ENCODE measurements at places on chromosomes 5 and 9.

- no peak for DNase-seq
Measured at GRCh38 chr5:1465117-1465516, 19.9 kb upstream of the SLC6A3 start.

- no peak for DNase-seq
Measured at GRCh38 chr9:95772320-95773052, 103.0 kb upstream of the ERCC6L2 start.

- no peak for DNase-seq
Measured at GRCh38 chr9:107557236-107557990, 67.8 kb upstream of the KLF4 start.

- no peak for DNase-seq
Measured at GRCh38 chr5:138369261-138369660, 16.8 kb downstream of the KDM3B start.

DNA sequence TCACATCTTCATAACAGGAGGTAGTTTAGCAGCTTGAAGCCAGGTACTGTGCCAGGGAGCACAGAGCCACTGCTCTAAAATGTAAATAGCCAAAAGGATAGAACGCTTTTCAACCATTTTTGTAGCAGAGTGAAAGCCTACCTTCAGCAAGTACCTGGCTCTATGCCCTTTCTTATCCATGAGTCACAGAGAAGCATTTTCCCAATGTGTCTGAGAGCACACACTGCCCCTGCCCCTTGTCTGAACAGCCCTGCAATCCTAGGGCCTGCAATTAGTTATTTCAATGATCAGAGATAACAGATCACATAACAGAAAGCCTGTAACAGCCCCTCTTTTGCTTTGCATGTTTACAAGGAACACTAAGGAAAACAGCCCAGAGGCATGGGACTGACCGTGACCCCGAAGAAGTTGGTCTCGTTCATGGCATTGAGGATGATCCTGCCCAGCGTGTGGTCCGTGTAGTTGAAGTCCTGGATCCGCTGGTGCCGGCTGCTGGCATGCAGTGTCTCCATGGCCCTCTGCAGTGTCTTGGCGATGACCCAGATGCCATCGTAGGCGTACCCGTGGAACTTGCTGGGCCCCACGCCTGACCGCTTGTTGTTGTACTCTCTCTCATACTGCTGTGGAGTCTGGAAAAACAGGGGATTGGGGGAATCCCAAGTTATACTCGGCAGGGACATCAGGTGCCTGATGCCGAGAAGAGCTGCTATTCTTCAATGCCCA is 198.3 kb upstream of the TBC1D2 start:
- no peak for DNase-seq

DNA sequence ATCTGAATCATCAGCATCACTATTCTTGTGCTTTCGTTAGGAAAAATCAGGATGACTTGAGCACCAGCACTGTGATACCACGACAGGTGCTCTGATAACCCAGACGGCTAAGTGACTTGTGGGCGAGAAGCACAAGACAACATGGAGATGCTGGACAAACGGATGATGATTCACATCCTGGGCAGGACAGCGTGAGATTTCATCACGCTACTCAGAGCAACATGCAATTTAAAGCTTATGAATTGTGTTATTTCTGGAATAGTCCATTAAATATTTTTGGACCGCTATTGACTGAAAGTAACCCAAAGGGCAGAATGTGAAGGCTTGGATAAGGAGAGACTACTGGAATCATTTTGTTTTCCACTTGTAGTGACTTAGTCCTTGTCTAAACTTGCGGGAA is 114.8 kb upstream of the DAPK1 start:
- no peak for DNase-seq

DNA sequence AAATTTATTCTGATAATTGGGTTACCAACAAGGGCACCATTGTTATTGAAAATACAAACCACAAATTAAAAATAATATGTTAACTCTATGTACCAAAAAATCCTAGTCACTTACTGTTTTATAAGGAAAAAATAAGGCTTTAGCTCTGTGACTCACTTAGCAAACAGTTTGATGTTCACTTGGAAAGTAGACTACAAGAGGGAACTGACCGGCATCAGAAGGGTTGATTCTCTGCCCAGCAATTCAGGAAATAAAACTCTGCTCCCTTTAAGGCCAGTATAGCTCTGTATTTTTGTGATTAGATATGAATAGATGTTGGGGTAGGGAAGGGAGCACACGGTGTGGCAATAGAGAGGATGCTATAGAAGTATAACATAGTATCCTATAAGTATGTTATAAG is 671.3 kb downstream of the LRRC70 start:
- DNase-seq: no peak

DNA sequence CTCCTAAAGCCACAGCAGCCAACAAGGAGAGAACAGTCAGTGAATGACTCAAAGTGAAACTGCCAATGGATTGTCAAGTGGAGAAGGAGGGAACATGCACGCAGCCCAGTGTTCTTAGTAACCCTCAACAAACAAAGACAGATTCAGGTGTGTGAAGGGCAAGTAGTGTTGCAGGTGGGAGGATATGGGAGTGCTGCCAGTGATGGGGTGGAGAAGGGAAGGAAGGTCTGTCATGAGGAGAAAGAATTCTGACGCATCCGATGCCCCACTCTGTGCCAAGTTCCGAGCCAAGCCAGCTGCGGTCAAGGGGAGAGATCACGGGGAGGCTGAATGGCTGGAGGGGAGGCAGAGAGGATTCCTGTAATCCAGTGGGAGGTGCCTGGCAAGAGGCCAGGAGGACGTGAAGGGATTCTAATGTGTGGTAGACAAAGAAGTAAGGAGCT is 56.5 kb downstream of the CAST start:
- DNase-seq: no peak

DNA sequence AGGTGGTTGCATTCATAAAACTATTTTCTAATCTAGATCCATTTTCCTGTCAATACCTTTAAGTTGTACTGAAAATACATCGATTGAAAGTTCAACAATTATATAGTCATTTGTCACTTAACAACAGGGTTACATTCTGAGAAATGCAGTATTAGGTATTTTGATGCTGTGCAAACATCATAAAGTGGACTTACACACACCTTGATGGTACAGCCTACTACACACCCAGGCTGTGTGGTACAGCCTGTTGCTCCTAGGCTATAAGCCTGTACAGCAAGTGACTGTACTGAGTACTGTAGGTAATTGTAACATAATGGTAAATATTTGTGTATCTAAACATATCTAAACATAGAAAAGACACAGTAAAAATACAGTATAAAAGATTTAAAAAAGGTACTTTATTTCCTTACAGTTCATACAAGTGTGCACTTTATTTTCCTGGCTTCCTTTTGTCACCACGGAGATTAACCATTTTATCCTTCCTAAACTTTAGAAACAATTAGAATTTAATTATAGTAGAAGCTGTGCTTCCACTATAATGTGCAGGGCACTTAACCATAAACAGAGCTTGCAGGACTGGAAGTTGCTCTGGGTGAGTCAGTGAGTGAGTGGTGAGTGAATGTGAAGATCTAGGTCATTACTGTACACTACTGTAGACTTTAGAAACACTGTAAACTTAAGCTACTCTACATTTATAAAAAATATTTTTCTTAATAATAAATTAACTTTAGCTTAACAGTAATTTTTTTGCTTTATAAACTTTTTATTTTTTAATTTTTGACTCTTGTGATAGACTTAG is 42.9 kb upstream of the MEF2C start:
- DNase-seq: no peak

DNA sequence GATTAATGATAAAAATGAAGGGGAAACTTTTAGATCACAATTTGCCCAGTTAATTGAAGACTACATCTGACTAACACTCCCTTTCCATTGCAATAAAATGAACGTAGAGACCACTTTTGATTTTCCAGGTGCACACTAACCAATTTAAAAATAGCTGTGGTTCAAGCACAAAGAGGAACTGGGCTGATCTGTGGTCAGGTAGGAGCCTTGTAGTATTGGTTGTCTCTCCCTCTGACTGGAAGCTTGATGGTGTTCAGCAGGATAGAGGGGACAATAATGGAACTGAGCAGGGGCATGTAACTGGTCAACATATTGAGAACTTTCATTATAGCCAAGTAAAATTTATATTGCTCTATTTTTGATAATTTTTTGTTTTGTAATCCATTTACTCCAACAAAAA is 886.8 kb upstream of the SEMA6A start:
- DNase-seq: no peak

DNA sequence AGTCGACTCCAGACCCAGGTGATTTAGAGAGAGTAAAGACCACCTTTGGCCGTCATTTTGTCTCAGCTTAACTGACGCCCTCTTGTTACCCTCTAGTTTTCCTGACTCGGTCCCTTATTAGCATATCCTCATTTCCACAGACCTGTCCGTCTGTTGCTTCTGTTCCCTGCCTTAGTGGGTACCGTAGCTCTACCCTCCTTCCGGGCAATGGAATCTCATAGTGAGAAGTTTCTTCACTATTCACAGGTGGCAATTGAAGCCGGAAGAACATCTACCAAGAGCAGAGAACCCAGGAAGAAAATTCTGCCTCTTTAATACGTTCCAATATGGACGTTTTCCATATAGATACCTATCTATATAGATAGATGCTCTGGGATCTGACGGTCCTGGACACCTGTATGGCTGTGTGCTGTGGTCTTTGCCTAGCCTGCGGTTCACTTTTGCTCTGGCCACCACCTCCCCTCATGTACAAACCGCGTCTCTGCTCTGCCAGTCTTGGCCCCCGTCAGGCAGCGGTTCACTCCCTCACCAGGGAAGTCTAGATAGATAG is 652 bp upstream of the TMEM161B start:
- no peak for DNase-seq

GRCh38 chr5:75052192-75053053 is at the start of gene GCNT4:
GCNT4 (minus strand) TSS chr5:75052558; CDS start chr5:75030037, 22,521 bp downstream.
- DNase-seq: no peak

DNA sequence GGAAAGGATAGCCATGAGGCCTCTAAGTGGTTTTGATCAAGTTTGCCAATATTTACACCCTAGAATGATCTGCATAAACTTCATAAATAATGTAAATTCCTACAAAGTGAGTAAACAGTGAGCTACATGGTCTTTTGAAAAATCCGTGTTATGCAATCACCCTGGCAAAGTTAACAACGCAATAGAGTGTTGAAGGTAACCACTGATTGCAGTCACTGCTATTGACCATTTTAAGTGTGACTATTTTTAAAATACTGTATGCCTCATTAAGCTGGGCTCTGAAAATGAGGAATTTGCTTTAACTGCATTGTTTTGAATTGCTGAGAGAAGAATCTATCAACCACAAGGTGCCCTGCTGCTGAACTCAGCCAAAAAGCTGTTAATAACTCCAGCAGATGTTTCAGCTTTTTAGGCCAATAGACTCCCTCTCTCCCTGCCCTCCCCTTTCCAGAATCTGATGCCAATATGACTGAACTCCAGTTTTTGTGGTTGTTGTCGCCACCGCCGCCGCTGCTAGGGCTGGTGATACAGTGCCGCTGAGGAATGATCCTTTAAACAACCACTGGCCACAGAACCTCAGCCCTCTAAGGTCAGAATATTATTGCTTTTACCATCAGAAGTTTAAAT is 35.3 kb upstream of the SMARCA2 start:
- peak; percentile 88 for DNase-seq

GRCh38 chr5:170104299-170104698 is 1.4 kb upstream of the FOXI1 start:
- no peak for DNase-seq

- peak; percentile 7 for DNase-seq
Measured at GRCh38 chr5:66814146-66814991, 218.2 kb downstream of the MAST4 start.

DNA sequence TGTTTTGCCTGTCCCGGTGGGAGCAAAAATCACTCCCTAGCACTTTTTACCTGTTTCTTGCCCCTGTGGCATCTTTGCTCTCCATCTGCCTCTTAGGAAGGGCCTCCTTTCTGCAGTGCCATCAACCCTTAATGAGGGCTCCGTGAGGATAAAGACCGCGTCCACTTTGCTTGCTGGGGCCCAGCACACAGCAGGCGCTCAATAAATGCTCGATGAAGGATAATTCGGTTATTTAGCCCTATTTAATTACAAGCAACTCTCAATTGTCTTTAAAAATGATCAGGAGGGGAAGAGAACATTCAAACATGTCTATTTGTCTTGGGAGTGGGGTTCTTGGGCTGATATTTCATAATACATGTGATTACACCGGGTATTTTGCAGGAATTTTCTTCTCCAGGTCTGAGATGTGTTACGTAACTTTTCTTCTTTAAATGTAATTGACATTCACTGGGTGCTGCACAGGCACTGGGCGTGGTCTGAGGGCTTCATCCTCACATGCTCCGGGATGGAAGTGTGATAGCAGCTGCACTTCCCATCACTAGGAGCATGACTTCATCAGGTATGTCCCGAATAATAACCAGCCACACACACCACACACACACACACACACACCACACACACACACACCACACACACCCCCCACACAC is 19.8 kb upstream of the NTNG2 start:
- DNase-seq: no peak

DNA sequence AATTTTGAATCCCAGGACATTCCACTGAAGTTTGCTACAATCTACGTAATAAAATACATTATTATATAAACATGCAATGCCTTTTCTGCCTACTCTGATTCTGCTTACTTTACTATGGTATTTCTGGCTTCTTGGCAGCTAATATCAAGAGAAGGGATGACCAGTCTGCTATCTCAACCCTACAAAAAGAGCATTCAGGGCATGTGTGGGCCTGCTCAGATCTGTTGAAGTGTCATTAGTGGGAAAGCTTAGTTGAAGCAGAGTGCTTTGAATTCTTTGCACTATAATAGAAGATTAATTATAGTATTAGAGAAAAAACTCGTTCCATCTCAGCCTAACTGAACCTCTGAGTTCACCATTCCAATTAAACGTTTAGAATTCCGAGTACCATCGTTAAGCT is 339.5 kb upstream of the ISL1 start:
- DNase-seq: no peak

GRCh38 chr5:87110721-87111120 is 157.0 kb upstream of the RASA1 start:
- DNase-seq: no peak

- no peak for DNase-seq
Measured at GRCh38 chr9:137307255-137308056, 5.4 kb upstream of the NRARP start.

GRCh38 chr9:133224762-133225161 is 15.7 kb upstream of the OBP2B start:
- DNase-seq: no peak

DNA sequence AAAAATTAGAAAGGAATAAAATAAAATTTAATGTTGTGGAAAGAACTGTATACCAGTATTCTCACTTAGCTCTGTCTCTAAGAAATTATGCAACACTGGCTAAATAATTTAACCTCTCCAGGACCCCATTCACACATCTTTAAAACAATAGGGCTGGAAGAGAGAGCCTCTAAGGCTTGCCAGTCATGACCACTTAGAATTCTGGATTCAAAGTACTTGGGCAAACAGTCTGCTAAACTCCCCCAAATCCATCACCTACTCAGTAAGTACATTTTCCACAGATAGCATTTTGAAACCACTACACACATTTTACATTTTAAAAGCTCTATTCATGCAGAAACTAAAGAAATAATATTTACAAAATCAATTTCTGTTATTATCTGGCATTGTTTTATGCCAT is 291.7 kb downstream of the TMEM167A start:
- DNase-seq: no peak
